ENCODE measurements at places on chromosomes 6 and 20.

DNA sequence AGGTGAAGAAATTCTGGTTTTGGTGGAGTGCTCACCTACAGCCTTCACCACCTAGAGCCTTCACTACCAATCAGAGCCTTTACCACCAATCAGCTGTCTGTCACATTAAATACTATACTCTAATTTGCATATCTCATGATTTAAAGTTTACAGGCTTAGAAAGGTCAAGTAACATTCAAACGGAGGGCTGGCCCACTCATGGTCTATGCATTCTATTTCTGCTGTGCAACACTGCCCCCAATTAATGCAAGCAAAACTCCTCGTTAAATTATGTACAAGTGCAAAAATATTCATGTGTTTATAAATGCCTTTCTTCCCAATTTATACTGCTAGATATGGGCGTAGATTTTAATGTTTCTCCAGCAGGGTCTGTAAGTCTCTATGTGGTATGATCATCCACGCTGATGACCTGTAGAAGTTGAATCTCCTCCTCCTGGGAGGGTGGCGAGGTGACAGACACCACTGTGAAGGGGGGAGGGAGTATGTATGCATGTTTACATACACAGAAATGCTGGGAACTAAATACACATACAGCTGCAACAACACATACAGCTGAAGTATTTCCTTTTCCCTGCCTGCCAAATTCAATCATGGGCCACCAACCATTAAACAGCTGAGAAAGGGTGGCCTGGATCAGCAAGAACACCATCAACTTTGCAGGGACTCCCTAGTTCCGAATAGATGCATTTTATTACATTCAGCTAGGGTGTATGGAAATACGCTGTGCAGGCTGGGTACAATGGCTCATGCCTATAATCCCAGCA, 13.1 kb downstream of the RRAGD start:
- no peak for DNase-seq

GRCh38 chr20:6678101-6678500, 89.4 kb upstream of the BMP2 start:
- DNase-seq: no peak

DNA sequence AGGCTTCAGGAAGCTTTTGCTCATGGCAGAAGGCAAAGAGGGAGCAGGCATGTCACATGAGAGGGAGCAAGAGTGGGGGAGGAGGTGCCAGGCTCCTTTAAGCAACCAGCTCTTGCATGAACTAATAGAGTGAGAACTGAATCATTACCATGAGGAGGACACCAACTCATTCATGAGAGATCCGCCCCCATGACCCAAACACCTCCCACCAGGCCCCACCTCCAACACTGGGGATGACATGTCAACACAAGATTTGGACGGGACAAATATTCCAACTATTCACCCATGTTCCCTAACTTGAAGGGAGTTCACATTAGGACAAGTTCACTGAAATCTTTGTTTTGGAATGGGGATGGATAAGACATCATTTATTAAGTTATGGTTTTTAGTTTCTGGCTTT, 155.2 kb upstream of the ESR1 start:
- no peak for DNase-seq

- DNase-seq: no peak
These were observed 125.9 kb downstream of the TRMT11 start for GRCh38 chr6:126112171-126112632.

DNA sequence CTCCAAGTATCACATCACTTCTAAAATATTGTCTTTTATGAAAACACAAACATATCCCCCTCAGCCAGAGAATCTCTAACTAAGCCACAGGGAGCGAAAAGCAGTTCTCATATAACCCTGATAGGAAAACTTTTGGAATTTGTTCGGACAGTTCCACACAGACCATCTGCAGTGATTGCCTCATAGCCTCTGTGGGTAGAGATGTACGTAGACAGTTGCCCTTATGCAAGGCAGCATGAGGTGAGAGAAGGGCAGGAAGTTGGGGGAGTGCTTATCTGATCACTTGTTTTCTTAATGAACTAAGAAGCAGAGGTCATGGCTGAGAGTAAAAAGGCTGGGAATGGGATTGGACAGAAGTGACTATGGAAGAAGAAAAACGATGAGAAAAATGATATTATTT, 39.6 kb downstream of the SLC23A2 start:
- no peak for DNase-seq

DNA sequence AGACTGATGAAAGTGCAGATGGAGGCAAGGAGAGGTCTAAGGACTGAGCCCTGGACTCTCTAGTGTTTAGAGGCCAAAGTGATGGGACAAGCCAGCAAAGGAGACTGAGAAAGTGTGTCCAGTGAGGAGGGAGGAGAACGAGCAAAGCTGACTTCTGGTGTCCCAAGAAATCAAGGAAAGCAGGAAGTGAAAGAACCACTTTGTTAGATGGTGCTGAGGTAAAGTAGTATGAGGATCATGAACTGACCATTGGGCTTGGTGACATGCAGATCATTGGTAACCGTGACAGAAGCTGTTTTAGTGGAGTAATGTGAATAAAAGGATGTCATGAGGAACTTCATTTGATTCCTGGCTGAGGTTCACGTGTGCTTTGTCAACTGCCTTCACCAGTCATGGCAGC, 108.4 kb downstream of the SLX4IP start:
- DNase-seq: no peak
